ENCODE measurements at places on chromosomes 3 and 15.

- peak; percentile 60 for DNase-seq
Observed at GRCh38 chr3:11719406-11720303, 75.9 kb upstream of the VGLL4 start.

- no peak for DNase-seq
Observed at GRCh38 chr15:84987949-84988624, 6.4 kb downstream of the PDE8A start.

- no peak for DNase-seq
Observed at GRCh38 chr3:37138816-37139215, 35.6 kb downstream of the LRRFIP2 start.

- no peak for DNase-seq
Observed at GRCh38 chr15:66786708-66787488, 84.9 kb downstream of the SMAD6 start.

DNA sequence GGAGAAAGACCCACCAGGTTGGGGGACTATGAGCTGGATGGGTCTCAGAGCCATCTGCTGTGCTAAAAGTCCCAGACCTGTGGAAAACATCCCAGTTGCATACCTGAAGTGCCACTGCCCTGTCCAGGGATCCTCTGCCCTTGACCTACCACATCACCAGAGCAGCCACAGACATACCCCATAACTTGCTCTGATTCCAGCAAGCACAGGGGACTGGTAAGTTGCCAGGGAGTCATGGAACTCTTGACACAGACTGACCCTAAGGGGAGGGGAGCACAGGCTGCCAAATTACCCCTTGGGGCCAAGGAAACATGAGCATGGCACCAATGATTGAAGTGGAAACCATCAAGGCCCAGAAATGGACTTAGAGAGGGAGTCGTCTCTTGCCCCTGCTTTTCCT, 1335.1 kb upstream of the ALCAM start:
- no peak for DNase-seq

GRCh38 chr3:145286937-145287336, 874.0 kb downstream of the PLOD2 start:
- no peak for DNase-seq

DNA sequence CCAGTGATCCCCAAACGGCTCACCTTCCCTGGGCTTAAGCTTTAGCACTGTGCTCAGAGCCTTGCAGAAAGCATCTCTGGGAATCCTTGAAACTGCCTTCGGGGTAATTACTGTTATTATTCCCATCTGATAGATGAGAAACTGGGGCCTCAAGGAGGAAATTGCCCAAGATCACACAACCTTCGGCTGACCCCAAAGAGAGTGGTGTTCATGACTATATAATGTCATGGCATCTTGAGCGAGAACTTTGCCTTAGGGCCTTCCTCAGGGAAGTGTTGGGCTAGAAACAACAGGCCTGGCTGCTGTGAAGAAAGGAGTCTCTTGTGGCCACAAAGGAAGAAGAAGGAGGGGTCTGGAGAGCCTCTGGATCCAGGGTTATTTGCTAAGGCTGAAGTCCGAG, 388.7 kb upstream of the CFAP20DC start:
- no peak for DNase-seq

- no peak for DNase-seq
Observed at GRCh38 chr3:122785231-122785630, 8.4 kb downstream of the HSPBAP1 start.

GRCh38 chr3:47001731-47002170, 22.3 kb downstream of the NBEAL2 start:
- no peak for DNase-seq

DNA sequence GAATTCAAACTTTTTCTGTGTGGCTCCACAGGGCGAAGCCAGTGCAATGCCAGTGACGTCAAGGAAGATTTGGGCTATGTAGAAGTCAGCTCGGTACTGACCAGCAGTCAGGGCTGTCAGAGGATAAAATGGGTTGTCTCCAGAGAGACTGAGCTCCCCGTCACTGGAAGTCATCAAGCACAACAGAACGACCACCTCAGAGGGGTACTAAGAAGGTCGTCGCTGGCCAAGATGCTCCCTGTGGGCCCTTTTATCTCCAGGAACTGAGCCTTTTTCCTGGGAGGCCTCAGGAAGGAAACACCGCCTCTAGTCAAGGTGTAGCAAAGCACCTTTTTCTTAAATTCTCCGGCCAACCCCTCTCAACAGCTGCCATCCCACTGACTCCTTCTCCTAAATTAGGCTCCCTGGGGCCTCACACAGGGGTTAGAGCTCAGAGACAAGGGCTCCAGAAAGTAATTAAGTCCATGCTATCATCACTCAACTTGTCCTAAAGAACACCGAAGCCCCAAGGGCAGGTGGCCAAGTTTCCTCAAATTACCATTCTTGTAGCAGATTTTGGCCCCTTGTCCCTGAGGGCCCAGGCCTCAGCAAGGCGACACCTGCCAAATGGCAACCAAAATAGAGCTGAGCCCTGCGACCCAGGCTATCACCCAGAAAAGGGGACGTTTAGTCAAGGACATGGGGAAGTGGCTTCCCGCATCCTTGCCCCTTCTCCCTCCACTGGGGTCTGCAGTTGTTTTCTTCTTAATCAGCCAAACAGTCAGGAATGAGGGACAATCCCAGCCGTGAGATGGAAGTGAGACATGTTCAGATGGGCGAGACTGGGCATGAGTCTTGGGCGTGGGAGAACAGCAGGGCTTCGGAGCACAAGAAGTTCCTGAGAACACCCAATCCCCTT, 48.0 kb downstream of the SSUH2 start:
- no peak for DNase-seq

- DNase-seq, result no peak
Observed at GRCh38 chr3:120429921-120430361, 20.9 kb downstream of the FSTL1 start.

All from NCI-H1930 (cell line).